Stimulated activated CD8-positive, alpha-beta memory T cell treated with anti-CD3 and anti-CD28 coated beads, Interleukin-12 subunit alpha, Interleukin-12 subunit beta, amount 100 ng/mL, for 1 hour (primary cell): ENCODE measurements at places on chromosomes 7 and 10.

DNA sequence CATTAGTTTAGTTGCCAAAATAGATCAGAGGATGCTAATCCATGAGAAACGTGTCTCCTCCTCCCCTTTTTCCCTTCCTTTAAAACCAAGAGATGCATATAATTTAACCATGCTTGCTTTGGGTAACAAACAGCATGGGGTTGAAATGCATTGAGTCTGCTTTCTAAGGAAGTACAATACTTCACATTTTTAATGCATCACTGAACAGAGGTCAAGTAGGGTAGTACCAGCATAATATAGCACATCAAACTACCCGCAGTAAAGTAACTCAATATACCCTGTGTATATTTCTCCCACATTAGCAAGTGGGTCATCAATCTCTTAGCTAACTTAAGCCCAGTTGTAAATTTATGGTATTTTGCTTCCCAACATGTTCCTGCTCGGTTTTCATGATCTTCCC is 239.3 kb upstream of the SEMA3C start:
- no peak for DNase-seq

DNA sequence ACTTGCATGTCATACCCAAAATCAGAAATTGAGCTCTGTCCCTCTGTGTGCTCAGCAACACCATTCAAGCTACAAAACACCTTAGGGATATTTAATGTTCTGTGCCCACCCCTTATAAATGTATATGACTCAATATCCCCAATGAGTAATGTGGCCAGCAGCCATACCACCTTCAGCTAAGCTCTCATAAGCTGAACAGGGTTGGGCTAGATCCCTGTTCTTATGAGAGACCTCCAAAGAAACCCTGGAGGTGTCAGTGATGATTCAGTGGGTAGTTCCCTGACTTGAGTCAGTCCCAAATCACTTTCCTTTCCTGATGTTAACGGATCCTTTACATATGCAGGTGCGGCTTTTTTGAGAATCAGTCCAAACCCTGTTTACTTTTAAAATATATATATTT is 253.8 kb downstream of the CREB5 start:
- DNase-seq = no peak

DNA sequence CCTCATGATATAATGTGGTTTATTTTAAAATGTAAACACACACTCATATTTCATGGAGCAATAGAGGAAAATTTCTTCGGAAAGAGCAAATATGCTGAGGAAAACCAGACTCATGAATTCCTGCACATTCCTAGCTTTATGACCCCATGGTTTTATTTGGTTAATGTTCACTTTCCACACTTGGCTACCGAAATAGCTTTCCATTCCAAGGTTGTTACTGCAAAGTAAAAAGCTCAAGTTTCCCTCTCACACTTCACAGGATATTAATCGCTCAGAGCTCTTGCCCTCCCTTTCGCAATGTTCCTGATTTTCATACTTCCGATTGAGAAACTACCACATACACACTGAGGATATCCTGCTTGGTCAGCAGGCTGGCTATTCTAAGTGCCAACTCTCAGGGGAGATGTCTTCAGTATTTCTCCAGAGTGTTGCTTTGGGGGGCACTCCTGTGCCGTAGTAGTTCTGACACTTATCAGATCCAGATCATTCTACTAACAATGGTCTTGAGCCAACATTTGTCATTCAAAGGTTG is 77.5 kb upstream of the STEAP1B start:
- no peak for DNase-seq

DNA sequence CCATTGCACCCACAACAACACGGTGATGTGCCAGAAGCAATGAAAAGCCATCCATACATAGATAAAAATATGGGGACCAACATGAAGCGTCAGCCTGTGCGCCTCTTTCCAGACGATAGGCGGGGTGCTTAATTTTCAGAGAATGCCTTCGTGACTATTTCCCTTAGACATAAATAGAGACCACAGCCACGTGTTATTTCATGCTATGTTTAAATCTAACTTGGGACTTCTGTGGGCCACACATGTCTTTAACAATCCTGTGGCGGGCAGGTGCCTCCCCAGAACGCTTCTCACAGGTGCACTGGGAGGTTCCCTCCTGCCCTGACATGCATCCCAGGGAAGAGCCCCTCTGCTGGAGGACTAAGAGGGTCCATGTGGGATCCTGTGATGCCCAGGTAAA is 259.7 kb downstream of the ADARB2 start:
- DNase-seq = no peak

GRCh38 chr10:79322616-79323543 is 24.4 kb upstream of the PPIF start:
- DNase-seq = peak; percentile 67

GRCh38 chr7:50298811-50299562 is 5.5 kb upstream of the IKZF1 start:
- no peak for DNase-seq

GRCh38 chr10:69628891-69629290 is 1.2 kb upstream of the FAM241B start:
- DNase-seq = no peak

DNA sequence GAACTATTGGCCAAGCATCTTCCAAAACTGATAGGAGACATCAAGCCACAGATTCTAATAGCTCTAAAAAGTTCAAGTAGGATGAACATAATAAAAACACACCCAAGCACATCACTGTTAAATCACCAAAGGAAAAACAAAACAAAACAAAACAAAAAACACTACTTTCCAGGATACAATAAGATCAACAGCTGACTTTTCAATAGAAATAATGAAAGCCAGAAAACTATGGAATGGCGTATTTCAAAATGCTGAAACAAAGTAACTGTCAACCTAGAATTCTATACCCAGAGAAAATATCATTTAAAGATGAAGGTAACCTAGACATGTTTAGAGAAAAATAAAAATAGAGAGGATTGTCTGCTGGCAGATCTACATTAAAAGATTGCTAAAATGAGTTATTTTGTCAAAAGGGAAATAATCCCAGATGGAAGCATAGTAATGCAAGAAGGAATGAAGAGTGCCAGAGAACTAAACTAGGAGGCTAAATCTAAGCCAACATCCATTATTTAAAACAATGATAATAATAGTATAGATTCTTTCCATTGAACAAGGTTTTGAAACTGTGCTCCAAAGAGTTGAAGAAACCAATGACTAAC is 13.9 kb downstream of the TUBAL3 start:
- DNase-seq = no peak
